ENCODE measurements at places on chromosomes 1 and 21.

DNA sequence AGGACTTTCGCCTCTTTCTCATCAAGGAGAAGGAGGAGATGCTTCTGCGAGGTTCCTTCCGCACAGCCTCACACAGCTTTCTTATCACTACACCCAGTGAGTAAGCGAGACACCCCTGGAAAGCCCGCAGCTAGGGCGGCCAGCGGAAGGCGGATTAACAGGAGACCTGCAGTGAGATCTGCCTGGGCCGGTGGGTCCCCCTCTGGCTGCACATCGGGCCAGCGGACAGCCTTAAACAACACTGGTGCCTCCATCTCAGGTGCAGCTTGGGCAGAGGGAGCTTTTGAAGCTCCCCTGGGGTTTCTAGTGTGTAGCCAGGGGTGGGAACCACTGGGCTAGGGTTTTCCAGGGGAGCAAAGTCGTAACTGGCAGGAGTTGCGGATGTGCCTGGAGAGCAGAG, 17.5 kb upstream of the MTARC1 start:
- DNase-seq = no peak

GRCh38 chr1:195591917-195592672, 1016.1 kb downstream of the KCNT2 start:
- no peak for DNase-seq

DNA sequence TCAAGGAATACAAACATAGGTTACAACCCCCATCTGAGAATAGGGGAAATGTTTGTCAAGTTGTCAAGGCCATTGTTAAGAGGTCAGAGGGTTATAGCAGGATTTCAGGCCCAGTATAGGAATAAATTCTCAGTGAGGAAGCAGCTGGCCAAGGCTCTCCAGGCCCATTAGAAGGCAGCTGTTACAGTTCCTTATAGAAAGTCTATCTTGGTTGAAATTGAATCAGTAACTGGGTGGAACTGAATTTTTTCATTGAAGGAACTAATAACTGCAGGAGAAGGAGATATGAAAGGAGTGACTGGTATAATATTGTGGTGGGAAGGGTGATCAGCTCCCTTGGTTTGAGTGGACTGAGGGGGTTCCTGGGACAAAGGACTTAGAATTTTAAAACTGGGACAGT, 134.1 kb downstream of the CYYR1 start:
- no peak for DNase-seq

- DNase-seq = no peak
Measured at GRCh38 chr1:27342391-27342777, 562 bp downstream of the SYTL1 start.

GRCh38 chr1:8350914-8351684, 33.2 kb downstream of the SLC45A1 start:
- DNase-seq = no peak

GRCh38 chr1:159162516-159163265, 8.7 kb upstream of the CADM3 start:
- no peak for DNase-seq

- DNase-seq = no peak
Measured at GRCh38 chr1:54127594-54128300, 25.1 kb downstream of the CDCP2 start.

DNA sequence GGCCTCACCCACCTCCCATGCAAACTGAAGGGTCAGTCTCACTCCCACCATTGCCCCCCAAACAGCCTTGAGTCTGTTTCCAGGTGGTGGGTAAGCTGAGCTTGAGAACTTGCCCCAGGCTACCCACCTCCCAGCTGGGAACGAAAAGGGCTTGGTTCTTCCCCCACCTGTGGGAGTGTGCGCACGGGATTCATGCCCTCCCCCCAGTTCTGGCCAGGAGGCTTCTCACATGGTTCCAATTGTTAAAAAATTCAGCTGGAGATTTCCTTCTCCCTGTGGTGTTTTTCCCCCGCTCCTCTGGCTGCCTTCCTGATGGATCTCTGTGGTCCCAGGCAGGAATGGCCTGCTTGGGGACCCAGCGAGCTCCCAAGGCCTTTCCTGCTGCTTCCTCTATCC, 81.8 kb upstream of the C21orf91 start:
- DNase-seq = no peak

DNA sequence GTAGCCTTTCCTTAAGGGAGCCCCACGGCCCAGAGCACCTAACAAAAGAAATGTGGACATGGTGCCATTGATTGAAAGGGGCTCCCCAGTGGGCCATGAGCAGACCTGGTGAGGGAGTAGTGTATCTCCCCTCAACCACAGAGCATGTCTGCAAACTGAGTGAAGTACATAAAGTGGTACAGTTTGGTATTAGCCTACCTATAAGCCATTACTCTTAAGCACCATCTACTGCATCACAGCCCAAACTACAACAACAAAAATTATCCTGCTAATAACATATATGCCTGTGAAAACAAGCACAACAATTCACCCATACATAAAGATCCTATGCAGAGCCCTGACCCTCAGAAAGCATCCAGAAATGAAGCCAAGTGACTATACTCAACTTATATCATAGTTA, 407.8 kb downstream of the PTPRC start:
- DNase-seq = no peak

Measured in CD4-positive, alpha-beta T cell treated with Interleukin-15 for 1 hour (primary cell).